ENCODE measurements at places on chromosomes 4 and X.

- DNase-seq = no peak
These were observed 835 bp downstream of the TDO2 start for GRCh38 chr4:155904331-155904730.

DNA sequence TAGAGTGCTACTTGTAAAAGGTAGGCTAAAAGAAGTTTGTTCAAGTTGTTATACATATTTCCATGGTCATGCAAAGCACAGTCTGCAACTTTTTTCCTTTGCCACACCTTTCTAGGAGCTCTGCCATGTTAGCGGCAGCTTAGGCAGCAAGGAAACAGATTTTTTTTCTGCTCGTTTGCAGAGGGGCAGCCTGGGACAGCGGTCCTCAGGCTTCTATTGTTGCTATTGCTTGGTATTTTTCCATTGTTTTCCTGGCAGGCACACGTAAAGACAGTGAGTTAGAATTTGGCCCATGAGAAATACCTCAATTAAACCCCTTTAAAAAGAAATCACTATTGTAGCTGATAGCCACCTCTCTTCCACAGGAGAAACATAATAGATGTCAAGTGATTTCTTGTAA lies 391.4 kb downstream of the SH2D1A start:
- no peak for DNase-seq

DNA sequence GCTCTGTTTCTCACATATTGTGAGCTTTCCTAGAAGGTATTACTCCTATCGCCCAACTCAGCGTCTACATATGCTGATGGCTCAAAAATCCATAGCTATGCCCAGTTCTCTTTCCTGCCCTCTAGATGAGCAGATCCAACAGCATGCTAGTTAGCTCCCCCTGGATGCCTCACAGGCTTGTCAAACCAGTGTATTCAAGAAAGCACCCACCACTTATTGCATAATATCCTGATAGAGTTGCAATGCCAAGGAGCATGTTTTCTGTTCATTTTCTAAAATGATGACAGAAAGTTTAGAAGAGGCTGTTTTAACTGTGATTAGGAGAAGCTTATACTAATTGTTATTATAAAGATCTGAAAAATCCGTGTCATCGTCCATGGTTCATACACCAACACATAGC lies 1.9 kb upstream of the PACRGL start:
- no peak for DNase-seq

- no peak for DNase-seq
These were observed 43.1 kb upstream of the AFF2 start for GRCh38 chrX:148457279-148457678.

DNA sequence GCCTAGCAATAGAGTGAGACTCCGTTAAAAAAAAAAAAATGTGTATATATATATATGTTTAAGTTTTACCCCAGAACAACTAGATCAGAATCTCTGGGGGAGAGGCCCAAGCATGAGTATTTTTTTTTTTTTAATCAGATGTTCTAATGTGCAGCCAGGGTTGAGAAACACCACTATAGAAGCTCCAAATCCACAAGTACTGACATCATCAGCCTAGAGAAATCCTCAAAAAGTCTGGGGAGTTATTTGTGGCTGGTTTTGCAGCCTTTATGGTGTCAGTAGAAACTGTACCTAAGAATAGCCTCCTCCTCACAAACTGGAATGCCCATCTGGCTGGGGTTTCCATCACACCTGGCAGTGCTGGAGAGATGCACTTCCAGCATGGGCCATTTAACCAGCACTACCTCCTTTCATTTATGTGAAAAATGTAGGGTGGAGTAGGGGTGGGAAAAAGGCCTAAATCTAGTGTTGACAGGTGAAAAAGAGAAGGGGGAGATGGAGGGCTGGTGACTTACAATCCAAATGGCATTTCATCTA lies 93.5 kb downstream of the CBLL2 start:
- peak; percentile 18 for DNase-seq

DNA sequence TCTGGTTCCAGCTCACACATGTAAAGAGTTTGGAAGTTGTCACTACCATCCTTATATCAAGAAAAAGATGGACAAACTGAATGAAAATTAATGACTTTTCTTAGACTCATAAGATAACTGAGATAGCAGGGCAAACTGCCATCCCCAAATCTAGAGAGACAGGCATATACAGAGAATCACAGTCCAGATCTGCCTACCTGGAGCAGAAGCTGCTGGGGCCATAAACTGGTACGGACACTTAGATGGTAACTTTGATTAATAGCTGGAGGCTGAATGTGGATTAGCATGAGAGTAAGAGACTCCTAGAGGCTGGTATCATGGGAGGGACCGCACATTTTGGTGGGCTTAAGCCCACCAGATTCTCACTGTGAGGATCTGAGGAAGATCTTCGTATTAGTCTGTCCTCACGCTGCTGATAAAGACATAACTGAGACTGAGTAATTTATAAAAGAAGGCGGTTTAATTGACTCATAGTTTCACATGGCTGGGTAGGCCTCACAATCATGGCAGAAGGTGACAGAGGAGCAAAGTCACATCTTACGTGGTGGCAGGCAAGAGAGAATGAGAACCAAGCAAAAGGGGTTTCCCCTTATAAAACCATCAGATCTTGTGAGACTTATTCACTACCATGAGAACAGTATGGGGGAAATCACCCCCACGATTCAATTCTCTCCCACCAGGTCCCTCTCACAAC lies 10.8 kb upstream of the POLA1 start:
- no peak for DNase-seq

DNA sequence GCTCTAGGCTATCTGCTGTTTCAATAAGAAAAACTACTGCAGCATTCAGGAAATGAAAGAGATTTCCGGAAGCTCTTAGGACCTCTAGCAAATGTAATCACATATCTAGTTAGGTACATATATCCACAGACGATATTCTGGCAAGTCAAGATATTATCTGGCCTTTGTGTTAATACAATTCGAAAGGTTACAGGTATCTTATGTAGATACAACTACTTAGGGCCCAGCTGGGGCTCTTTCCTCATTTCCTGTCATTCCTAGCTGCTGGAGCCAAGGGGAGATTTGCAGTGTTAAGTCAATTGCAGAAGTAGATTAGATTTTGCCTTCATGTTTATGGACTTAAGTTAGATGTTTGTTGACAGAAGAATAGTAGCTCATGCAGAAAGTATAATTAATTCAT lies 299.5 kb downstream of the ARHGAP24 start:
- DNase-seq = no peak

- no peak for DNase-seq
These were observed 128.7 kb upstream of the ATP6AP2 start for GRCh38 chrX:40452031-40452430.

- no peak for DNase-seq
These were observed 24.6 kb downstream of the NAP1L5 start for GRCh38 chr4:88672987-88673386.

GRCh38 chr4:7498446-7499200 lies 63.9 kb upstream of the PSAPL1 start:
- no peak for DNase-seq

GRCh38 chr4:177228599-177228998 lies 81.1 kb upstream of the NEIL3 start:
- no peak for DNase-seq

DNA sequence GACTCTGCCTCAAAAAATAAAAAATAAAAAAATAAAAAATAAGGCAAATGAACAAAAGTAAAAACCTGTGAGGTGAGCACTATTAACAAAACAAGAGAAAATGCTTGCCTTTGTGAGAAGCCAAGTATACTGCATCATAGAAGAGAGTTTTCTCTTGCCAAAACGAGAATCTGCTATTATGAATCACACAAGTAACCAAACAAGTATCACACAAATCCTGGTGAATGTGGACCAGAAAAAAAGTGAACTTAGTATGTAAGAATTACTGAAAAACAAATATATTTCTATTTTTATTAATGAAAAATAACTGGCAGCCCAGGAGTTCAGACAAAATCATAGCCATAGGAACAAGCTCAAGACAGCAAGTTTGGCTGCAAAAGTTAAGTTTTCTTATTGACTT lies 193.5 kb downstream of the PDGFC start:
- DNase-seq = peak; percentile 82

DNA sequence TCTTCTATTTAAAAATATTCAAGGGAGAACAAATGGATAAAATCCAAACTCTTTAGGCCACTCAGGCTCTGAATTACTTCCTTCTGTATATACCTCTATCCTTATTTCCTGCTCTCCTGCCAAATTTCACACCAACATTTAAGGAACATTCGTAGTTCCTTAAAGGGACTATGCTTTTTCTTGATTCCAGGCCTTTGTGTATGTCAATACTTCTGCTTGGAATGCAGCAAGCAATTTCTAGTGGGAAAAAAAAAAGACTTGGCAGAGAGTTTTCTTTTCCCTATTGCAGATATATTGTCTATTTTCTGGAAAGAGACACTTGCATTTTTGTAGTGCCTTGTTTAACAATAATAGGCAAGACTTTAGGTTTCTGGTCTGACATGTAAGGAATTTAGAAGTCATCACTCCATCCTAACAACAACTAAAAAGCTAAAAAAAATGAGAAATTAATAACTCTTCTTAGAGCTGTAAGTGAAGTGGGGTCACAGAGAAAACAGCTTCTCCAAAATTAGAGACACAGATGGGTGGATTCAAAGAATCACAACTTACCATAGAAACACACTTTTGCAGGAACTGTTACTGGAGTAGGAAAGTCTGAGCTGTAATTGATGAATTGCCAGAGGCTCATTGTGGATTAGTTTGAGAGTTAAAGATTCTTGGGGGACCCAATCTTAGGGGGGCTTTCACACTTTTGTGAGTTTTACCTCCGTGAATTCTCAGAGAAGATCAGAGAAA lies 2.1 kb upstream of the ADH5 start:
- peak; percentile 26 for DNase-seq

GRCh38 chrX:70762285-70762684 lies 146.2 kb downstream of the TEX11 start:
- no peak for DNase-seq

GRCh38 chr4:103948244-103949018 lies 228.6 kb upstream of the TACR3 start:
- no peak for DNase-seq

DNA sequence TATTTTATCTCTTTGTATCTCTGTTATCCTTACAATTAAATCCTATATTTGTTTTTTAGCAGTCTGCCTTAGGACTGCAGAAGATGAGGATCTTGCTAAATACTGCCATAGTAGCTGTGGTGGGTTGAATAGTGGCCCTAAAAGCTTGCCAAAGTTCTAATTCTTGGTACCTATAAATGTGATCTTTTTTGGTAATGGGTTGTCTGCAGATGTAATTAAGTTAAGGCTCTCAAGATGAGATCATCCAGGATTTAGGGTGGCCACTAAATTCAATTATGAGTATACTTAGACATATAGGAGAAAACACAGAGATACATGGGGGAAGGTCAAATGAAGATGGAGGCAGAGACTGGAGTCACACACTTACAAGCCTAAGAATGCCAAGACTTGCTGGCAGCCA lies 1753.7 kb downstream of the RPA4 start:
- DNase-seq = no peak

GRCh38 chr4:77026322-77026704 lies 49.5 kb downstream of the CCNI start:
- no peak for DNase-seq

- no peak for DNase-seq
These were observed 1.0 kb upstream of the PGRMC1 start for GRCh38 chrX:119235051-119235511.

GRCh38 chr4:79241846-79242245 lies 84.0 kb downstream of the NAA11 start:
- peak; percentile 60 for DNase-seq

DNA sequence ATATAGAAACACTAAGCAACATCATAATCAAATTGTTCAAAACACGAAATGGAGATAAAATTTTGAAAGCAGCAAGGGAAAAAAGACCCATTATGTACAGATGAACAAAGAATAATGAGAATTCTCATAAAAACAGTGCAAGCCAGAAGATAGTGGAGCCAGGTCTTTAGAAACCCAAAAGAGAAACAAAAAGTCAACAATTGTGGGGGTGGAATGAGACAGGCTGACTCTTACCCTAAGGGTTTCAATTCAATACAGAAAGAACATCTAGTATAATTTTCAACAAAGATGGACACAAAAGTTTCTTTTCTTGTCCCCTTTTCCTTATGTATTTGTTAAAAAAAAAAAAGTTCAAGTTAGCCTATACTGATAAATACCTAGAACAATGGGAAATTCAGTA lies 34.0 kb upstream of the MAGEB2 start:
- DNase-seq = no peak

- DNase-seq = no peak
These were observed 959.8 kb downstream of the ADGRL3 start for GRCh38 chr4:62159876-62160275.

DNA sequence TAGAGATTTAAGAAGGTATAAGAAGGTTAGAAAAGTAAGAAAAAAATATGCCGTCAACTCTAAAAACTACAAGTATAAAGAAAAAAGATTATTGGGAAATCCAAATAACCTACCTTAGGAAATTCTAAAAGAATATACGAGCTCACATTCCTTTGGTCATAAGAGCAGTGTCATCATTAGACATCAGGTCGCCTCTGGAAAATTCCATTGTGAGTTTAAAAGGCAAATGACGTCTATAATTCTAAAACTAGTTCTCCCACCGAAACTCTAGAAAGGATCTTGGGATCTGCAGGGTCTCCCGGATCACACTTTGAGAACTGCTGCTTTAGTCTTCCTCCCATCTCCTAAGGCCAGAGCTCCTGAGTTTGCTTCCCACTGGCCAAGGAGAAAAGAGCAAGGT lies 518 bp upstream of the SAT1 start:
- DNase-seq = no peak

GRCh38 chrX:77087529-77088169 lies 359.5 kb upstream of the FGF16 start:
- peak; percentile 12 for DNase-seq

DNA sequence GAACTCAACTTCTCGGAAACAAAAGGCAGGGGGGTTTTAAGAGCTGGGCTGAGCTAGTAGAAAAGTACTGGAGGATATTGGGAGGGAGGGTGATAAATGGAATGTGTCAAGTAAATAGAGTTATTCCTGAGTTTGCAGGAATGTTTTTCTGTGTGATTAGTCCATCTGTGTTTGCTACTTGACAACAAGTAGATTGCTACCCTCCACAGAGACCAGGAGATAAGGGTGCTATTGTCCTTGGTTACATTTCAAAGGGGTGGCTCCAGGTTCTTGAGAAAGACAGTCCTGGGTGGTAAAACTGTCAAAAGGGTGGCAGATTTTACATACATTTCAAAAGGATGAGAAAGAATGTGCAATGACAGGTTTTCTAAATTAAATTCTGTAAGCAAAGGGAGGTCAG lies 181.2 kb upstream of the PPP3CA start:
- DNase-seq = no peak

- DNase-seq = no peak
These were observed 237.9 kb downstream of the KCTD8 start for GRCh38 chr4:44210750-44211149.

DNA sequence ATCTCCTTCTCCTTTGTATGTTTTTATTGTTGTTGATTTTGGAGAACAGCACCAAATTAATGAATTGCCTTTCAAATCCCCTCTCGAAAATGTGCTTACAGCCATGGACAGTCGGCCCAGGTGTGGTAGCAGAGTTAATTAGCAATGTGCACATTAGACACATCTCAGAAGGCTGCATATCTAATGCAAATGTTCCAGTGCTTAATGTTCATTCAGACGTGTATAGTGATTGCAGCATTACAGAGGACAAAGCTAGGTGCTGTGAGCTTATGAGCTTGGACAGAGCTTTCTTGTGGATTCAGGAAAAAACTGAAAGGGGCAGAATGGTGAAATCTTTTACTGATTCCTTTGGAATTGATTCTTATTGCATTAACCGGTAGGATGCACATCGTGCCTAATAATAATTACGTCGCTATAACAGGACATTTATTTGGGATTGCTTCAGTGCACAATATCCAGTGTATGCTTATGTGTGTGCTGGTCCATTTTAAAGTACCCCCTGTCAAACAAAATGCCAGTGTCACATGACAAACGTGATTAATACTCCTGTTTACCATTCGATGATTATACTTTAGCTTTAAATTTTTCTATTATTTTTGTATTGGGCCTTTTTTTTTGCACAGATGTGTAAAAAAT lies 552.9 kb upstream of the EPHA5 start:
- DNase-seq = no peak

Data from astrocyte (in vitro differentiated cells and primary cell).